ENCODE measurements at places on chromosomes 6 and 20.

DNA sequence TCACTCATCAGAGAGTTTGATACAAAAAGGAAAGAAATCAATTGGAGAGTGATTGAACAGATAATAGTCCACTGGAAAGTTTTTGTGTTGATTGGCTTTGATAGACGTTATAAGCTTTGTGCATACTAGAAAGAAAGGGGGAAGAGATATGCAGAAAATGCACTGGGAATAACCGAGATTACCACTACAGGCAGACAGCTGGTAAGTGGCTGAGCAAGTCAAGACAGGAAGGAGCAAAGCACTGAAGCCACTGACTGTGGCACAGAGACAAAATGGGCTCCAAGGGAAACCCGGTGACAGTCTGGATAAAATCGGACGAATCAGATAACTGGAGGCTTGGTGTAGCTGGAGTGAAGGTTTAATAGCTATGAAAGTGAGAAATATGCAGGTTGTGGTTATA lies 209.0 kb downstream of the SIM1 start:
- no peak for DNase-seq

DNA sequence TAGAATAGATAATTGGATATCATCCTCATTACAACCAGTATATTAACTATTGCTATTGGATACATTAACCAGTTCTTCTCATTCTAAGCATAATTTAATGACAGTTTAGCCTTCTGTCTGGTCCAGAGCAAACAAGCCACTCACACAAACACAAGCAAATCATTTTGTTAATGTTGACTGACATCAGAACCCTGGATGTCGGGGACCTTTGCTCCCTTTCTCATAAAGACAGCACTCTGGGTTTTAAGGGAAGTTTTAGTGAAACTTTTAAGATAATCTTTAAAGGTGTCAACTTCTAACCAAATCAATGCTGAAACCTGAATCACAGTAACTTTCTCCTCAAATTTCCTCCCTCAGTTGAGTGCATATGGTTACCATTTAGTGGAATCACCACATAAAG lies 113.9 kb downstream of the PTPRK start:
- no peak for DNase-seq

DNA sequence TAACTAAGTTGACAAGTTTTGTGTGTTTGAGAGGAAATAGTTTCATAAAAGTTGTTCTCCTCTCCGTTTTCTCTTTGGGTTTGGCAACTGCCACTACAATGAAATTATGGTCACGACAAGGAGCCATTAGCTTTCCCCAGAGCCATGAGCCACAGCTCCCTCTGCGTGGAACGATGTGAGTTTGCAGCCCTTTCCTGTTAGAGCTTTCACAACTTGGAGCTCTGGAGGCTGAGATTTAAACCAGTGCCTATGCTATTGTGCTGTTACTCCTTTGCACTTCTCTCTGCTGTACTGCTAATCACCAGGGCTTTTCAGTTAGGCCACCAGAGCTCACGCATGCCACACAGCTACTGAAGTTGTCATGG lies 29.3 kb upstream of the TXNDC5 start:
- DNase-seq = no peak

GRCh38 chr6:10520468-10520867 lies 683 bp upstream of the GCNT2 start:
- DNase-seq = no peak

DNA sequence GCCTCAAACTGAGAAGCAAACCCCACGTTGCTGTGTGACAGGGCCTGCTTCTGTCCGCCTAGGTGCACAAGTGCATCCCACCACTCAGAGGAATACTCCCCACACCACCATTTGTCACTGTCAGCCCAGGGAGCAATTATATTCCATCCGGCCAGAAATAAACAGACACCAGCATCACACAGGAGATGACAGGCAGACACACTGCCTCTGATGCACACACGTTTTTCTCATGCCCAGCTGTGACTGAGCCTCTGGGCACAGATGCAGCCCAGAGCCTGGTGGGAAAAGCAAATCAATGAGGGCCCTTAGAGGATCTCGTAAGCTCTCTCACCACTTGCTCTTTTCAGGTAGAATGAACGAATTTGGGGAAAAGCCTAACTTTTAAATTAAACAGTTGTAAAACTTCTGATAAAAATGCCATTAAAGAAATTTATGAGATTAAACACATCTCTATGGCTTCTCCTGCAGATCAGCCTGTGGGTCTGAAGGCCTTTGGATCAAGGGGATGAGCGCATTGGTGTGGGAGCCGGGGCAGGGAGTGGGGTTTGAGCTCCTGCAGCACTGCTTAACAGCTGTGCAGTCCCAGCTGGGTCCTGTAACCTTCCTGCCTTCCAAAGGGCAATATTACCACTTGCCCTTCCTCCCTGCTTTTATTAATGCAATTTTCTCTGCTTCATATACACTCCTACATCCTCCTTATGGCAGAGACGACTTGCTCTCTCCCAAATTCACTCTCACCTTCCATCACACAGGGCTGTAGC lies 624.3 kb downstream of the PTPRT start:
- no peak for DNase-seq

GRCh38 chr20:43477193-43477592 lies 19.5 kb downstream of the SRSF6 start:
- no peak for DNase-seq

DNA sequence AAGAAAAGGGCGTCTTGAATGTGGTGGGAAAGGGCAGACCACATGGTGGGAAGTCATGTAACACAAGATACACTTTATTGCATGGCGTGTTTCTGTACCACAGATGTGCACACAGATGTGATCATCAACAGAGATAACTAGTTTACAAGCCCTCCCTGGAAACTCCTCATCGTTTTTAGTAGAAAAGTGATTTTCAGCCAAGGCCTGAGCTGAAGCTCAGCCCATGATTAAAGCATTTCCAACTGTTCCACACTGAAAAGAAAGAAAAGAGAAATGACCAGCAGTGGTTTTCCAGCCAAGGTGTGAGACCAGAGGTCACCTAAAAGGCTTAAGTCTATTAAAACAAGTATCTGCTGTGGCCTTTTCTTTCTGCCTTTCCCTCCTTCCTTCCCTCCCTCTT lies 463.9 kb upstream of the JAG1 start:
- DNase-seq = no peak
